ENCODE measurements at places on chromosomes 3 and 15.

GRCh38 chr3:66432041-66432766 lies 68.6 kb downstream of the LRIG1 start:
- DNase-seq = no peak

- no peak for DNase-seq
These were observed 10.6 kb downstream of the ARHGEF26 start for GRCh38 chr3:154131830-154132229.

- no peak for DNase-seq
These were observed 115.0 kb upstream of the LRIG1 start for GRCh38 chr3:66615643-66616301.

DNA sequence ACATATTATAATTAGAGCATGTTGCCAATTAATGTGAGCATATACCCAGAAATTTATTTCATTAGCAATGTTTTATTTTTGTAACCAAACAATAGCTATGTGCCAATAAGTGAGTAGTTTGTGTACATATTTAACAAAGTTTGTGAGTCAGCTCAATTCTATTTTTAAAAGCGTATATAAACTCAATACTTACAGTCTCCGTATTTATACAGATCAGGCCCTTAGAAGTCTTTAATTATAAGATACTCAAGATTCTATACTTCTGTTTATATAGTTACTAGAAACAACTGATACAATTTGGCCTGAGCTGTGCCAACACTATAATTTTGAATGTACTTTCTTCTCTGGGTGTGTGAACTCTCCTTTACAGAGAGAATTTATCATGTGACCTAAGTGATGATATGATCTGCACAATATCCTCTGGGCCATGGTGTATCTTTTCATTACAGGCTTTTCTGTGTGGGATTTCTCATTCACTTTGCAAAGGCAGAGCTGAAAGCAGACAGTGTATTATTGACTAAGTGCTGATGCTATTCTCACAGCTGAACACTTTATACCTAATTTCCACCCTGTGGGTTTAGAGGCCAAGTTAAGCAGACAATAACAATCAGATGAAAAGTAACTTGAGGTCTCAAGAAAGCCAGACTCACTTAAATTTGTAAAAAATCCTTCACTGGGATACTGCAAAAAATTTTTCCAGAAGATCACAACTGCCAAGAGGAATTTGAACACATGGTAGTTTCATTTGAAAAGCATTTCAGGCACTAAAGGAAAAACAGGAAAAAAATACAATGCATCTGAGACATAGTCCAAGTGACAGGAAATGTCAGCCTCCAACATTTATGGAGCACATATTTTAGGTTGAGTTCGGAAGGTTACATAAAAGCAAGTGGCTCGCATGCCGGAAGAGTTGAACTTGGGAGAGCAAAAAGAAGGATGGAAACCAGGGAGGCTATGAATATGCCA lies 277.9 kb upstream of the SEMA6D start:
- no peak for DNase-seq

DNA sequence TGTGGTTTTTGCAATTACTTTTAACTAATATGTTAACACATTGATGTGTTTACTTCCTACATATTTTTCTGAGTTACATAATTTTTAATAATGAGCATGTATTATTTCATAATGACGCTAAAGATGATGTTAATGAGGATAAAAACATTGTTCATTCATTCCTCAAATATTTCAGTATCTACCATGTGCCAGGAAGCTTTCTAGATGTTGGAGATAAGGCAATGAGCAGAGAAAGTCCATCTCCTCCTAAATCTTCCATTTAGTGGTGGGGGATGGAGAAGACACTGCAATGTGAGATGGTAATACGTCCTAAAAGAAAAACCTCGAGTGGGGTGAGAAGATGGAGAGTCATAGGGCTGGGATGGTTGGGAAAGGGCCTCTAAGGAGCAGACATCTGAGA lies 132.7 kb downstream of the MYLK start:
- DNase-seq = no peak

GRCh38 chr15:34332553-34333120 lies 4.9 kb downstream of the SLC12A6 start:
- DNase-seq = no peak

GRCh38 chr3:28989646-28990089 lies 291.2 kb upstream of the RBMS3 start:
- DNase-seq = no peak

- no peak for DNase-seq
These were observed 12.9 kb upstream of the MELTF start for GRCh38 chr3:197042539-197042938.

DNA sequence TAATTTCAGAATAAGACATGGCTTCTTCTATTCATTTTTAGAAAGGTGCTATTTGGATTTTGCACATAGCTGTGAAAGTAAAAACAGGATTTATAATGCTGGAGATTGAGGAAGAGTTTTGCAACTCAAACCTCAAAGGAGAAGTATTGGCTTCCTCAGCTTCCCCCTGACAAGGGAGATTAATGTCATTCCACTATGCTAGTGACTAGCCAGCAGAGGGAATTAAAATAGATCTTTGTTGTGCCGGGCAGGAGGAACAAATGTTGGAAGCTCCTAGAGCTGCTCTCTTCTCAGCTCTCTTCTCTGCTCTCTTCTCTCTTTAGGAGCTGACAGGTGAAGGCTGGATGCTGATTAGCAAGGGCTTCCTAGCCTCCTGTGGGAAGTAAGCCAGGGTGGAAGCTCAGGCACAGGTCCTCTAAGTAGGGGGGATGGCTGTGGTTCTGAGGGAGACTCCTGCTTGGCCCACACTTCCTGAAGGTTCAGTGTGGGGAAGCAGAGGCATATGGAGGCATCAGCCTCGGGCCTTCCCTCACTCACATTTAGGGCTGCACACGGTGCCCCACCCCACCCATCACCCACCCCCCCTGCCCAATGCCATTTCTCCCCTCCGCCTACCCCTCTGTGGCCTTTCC lies 29.6 kb downstream of the CX3CR1 start:
- DNase-seq = no peak

DNA sequence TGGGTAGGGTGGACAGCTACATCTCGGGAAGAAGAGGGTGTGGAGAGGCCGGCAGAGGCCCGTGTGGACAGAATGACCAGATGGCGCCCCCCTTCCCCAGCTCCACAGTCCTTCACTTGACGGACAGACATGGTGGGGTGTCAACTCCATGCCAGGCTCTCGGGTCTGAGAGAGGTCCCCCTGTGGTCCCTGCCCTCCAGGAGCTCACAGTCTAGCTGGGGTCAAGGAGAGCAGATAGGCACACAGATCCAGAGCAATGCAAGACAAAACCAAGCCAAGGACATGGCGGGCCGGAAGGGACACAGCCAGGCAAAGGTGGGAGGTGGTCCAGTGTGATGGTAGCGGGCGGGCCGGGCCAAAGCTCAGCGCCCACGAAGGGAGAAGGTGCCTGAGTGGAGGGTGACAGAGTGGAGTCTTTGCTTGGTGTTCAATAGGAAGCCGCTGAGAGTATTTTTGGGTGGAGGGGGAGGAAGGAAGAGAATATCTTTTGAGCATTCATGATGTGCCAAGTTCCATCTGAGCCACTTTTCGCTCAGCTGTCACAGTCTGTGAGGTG lies 72.1 kb upstream of the SEC13 start:
- DNase-seq = no peak

DNA sequence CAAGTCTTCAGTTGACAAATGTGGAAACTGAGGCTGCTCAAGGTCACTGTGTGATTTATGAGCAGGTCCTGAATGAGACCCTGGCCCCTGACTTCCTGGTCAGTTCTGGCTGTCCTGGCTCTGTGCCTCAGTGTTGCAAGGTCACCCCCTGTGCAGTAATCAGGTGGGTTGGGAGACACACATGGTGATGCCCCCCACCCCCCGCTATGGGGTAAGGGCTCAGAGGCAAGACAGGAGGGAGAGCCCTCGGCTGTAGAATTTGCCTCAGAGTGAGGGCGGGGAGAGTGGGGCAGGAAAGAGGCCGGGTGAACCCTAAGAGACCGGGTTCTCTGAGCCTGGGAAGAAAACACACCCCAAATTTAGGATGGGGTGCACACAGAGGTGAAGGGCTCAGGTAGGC lies 98.5 kb downstream of the MEGF11 start:
- DNase-seq = no peak

DNA sequence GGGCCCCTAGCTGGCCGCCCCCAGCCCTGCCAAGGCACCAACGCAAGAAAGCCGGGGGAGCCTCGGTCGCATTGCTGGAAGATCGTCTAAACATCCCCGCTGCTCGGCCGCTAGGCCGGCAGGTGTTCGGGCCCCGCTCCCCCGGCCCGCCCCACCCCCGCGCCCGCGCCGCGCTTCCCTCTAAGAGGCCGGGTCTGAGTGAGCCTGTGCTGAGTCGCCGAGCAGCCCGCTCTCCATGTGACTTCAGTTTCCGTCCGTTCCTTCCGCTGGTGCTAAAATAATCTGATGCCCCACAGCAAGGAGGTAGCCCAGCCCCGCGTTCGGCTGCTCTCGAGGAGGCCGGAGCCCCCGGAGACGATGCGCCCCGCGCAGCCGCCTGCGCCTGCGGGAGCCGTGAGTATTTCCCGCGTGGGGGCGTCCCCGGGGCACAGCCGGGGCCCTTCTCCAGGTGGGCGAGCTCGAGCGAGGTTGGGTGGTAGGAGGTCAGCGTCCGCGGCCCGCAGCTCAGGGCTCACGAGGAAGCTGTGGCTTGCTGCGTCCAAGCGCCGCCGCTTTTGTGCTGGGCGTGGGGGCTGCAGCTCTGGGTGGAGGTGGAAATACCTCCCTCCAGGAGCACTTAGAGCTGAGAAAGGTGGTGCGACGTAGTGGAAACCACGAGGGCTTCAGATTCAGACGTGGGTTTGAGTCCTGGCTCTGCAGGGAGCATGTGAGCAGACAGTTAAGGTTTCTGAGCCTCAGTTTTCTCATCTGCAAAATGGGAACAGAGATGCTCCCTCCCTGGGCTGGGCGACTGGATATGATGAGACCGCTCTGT lies at the start of gene NRROS:
NRROS (plus strand) TSS at position 212 of the 814 bp plus-strand sequence. CDS start 14,846 bp downstream, outside the sequence.
- DNase-seq = peak; percentile 21

- DNase-seq = no peak
These were observed 2.7 kb downstream of the C3orf22 start for GRCh38 chr3:126555795-126556636.

DNA sequence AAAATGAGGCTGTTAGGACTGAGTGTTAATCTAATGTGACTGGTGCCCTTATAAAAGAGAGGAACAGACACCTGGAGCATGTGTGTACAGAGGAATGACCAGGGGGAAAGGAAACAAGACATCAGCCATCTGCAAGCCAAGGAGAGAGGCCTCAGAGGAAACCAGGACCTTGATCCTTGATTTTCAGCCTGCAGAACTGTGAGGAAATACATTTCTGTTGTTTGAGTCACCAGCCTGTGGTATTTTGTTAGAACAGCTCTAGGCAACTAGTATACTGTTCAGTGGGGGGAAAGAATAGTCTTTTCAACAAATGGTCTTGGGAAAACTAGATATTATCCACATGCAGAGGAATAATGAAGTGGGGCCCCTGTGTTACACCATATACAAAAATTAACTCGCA lies 80.6 kb downstream of the CCR1 start:
- peak; percentile 97 for DNase-seq

GRCh38 chr15:88401996-88402656 lies 65.1 kb downstream of the MRPL46 start:
- no peak for DNase-seq

DNA sequence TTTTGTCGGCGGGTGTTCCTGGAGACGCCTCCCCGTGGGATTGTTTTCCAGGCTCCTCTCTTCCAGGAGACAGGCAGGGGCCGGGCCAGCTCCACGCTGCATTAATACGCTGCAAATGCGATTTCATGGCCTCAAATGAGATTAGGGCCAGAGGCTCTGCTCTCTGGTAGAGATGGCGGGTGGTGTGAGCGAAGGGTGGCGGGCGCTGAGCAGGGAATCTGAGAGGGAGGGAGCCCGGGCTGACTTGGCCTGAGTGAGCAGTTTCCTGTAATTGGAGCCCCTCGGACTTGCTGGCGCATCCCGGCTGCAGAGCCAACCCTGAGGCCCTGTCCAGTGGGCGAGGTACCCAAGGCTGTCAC lies 7.4 kb upstream of the CCDC33 start:
- no peak for DNase-seq

GRCh38 chr15:47377465-47377864 lies 339.8 kb upstream of the SEMA6D start:
- DNase-seq = no peak

GRCh38 chr15:41891946-41892345 lies 1.9 kb downstream of the SPTBN5 start:
- no peak for DNase-seq

DNA sequence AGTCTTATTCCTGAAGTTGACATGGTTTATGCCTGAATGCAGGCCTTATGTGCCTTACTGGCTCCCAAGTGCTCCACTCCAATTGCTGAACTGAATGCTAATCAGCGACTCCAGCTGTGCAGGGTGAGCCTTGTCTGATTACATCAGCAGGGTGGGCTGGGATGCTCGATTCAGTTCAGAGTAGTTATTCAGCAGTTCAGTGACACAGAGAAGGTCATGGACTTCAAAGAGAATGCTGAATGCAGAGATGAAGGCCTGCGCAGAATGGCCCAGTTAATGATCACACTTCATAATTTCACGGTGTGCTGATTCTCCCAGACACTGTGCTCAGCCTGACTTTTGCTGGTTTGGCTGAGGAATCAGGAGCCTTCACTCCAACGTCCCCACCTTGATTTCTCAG lies 63.6 kb downstream of the CLDN1 start:
- peak; percentile 92 for DNase-seq

GRCh38 chr15:90141646-90142045 lies 39.4 kb upstream of the IDH2 start:
- DNase-seq = peak; percentile 51

- no peak for DNase-seq
These were observed at the start of gene IGSF10 for GRCh38 chr3:151460774-151461450. IGSF10 (minus strand) TSS chr3:151461061; CDS start chr3:151458709, 2,352 bp downstream.

GRCh38 chr15:42024303-42024702 lies 3.5 kb upstream of the PLA2G4E start:
- DNase-seq = no peak

DNA sequence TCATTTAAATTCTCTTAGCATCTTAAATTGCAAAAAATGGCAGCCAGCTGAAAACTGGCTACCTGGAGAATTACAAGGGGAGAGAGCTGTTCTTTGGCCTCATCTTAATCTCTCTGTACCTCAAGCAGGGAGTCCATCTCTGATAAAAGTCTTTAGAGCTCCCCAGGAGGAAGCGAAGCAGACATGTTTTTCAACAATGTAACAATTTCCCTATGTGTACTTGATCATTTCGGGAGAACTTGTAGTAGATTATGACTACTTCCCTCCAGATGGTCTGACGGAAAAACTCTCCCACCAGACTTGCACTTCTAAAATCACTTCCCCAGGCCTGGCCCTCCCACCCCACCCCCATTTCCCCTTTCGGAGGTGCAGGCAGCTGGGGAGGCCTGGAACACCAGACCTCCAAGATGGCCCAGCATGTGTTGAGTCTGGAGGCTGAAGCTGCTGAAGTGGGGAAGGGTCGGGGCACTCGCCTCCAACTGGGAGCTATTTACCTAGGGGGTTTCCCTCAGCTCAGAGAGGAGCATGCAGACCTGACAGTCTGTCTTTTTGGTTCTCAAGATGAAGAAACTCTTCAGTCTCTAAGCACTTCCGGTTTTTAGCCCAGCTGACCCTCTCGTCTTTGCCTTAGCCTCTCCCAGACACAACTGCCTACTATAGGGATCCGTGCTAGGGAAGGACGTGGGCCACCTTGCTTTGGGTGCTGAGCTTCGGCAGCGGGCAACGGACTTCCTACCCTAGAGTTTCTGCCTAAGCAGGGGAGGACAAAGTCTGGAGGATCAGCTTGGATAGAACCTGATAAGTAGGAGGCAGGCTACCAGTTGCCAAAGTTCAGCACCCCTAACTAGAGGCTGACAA lies 164.0 kb upstream of the TBL1XR1 start:
- no peak for DNase-seq

Data from renal cortical epithelial cell (primary cell).